Mesenteric fat pad (tissue), 1 donor: ENCODE measurements at places on chromosomes 6 and 20. TPM values are rescaled to one million over a fixed set of nuclear protein-coding genes. Genes with fewer than 3 reads are reported as not detected.

DNA sequence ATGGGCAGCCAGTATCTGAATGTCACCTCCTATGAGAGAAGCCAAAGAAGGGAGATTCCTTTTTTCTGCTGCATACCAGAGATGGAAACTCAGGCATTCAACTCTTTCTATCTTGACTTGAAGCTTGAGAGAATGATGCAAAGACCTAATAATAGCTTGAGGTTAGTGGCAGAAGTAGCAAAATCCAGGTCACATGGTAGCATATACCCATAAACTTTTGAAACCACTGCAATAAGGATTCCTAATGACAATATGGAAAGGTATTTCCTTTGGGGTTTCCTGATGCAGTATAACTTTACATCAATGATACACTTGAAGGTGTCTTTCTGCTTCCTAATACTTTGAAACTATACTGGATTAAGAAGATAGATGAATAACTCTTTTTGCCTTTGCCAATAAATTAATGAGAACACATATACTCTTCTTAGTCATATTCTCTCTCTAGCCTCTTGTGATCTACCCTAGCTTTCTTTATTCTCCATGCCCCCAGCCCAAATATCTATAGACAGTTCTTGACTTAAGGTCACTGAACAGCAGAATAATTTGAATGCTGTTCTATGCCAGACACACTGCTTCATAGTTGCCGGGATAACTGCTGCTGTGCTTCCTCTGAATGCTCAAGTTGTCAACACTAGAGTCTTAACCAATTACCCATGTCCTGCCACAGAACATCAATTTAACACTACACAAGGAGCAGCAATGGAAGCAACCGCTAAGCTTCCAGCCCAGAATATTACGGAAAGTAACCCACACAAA lies 155.5 kb upstream of the SIM1 start:
- no peak for DNase-seq

DNA sequence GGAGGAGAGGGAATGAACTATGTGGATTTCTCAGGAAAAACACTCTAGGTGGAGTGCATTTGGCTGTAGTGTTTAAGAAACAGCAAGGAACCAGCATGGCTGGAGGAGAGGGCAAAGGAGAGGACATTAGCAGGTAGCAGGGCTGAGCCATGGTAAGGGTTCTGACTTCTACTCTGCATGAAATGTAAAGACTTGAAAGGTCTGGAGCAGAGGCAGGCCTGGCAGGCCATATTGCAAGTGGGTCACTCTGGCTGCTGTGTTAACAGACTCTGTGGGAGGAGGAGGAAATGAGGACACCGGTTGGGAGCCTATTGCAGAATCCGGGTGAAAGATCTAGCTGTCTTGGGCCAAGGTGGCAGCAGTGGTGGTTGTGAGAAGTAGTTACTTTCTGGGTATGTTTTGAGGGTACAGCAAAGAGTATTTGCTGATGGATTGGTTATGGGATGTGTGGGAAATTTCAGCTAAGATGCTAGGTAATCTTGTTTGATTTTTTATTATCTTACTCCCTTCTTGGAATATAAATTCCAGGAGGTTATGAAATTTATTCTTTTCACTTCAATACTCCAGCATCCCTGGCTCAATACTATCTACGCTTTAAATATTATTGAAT lies 115.9 kb upstream of the BCLAF1 start:
- no peak for DNase-seq

- DNase-seq: no peak
Measured at GRCh38 chr6:79797912-79798311, 149.4 kb downstream of the ELOVL4 start.

GRCh38 chr20:43564993-43565757 lies 6.3 kb downstream of the SGK2 start:
- no peak for DNase-seq

DNA sequence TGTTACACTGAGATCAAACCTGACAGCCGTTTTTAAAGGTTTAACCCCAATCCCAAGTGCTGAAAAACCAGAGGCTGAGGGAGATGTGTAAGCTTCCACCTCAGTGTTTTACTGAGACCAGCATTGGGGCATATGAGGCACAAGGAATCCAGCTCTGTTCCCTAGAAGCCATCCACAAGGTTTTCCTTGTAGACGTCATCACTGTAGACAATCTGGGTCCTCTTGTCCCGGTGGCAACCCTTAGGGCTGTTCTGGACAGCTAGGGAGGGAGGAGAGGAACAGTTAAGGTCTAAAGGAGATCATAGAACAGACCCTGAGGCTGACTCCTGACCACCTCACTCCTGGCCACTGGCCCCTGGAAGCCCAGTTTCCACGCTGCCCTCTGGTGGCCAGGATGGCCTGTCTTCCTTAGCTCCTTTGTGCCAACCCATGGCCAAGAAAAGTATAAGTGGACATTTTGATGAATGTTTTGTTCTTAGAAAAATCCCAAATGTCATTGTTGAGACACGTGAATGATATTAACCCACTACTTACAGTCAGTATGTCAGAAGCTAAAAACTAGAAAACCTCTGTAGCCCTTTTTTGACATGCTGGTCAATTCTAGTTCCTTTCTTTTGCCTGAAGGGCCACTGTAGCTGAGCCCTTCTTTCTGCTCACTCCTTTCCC lies 6.4 kb downstream of the CFB start:
- no peak for DNase-seq

DNA sequence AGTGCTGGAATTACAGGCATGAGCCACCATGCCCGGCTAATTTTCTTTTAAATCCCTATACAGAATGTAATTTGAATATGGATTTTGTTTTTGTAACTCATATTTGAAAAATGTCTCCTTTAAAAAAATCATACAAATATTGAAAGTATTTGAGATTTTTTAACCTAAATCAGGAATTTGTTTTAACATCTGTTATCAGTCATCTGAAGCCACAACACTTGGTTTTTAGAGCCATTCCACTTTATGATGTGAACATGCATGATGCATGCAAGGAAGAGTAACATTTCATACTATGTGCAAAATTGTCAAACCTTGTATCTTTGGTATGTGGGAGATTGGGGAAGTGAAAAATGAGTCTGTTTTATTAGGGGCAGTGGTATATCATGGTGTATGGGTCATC lies 124.5 kb upstream of the AHI1 start:
- no peak for DNase-seq

DNA sequence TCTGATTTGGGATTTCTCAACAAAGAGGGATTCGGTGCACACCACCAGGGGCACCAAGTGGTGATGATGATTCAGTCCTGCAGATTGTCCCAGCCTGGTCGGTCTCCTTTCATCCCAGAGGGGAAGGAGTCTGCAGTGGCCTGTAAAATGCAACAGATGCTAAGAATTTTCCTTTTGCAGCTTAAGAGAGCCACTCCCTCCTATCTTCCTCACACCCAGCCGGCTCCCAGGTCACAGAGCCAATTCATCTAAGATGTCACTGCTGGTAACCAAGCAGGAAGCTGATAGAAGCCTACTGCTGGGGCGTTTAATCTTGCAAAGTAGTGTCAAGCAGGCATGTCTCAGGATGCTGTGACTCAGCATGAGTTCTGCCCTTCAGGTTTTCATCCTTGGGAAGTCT lies 203.8 kb upstream of the LRFN2 start:
- no peak for DNase-seq

GRCh38 chr6:19413323-19413722 lies 423.8 kb upstream of the ID4 start:
- no peak for DNase-seq

DNA sequence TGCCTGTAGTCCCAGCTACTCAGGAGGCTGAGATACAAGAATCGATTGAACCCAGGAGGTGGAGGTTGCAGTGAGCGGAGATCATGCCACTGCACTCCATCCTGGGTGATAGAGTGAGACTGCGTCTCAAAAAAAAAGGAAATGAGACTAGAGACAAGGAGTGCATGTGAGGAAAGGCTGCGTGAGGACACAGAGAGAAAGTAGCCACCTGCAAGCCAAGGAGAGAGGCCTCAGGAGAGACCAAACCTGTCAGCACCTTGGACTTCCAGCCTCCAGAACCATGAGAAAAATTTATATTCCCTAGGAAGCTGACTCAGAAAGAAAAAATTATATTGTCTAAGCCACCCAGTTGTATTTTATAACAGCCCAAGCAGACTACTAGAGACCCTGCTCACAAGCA lies 7.4 kb upstream of the BEND3 start:
- DNase-seq: peak; percentile 28

GRCh38 chr20:63974402-63975200 lies 4.8 kb downstream of the SAMD10 start:
- no peak for DNase-seq

DNA sequence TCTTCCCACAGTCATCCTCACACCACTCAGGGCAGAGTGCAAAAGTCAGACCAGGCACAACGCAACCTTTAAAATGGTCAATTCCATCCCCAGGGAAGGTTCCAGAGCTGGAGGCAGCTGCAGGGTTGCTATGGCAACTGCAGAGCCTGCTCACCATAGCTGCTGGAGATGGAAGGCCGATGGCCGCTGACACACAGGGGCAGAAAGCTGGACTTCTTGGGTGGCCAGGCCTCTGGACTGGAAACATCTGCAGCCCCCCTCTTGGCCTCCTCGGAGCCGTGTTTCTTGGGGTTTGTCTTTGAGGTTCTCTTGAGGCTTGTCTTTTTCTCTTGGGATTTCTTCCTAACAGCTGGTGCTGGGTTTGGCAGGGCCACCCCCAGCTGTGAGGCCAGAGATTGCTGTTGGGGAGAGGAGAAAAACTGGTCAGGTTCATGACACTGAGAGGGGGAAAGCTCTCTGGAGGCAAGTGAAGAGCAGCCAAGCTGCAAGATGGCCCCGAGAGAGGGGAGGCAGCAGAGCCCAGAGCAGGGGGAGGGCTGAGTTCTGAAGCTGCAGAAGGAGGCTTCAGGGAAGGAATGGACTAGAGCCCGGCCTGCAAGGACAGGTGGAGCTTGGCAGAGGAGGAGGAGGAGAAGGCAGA lies 10.2 kb downstream of the BNIP5 start:
- DNase-seq: no peak

DNA sequence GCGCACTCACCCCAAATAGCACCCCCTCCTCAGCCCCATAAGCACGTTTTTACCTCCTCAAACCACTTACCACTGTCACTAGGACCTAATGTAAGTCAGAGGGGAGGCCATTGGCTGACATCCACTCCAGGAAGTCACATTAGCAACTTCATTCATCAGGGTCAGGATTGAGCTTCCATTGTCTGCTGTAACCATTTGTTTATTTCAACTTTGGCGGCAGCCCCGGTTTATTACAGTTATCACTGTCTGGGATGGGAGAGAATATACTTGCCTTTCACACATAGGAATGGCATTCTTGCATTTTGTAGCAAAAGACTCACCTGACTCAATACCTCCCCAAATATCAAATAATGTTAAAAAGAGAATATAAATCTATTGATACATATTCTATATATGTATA lies 38.3 kb downstream of the MAFB start:
- DNase-seq: no peak

- DNase-seq: no peak
Measured at GRCh38 chr6:36244641-36245280, 25.1 kb upstream of the PNPLA1 start.

GRCh38 chr6:14513496-14514393 lies 396.2 kb downstream of the CD83 start:
- no peak for DNase-seq

DNA sequence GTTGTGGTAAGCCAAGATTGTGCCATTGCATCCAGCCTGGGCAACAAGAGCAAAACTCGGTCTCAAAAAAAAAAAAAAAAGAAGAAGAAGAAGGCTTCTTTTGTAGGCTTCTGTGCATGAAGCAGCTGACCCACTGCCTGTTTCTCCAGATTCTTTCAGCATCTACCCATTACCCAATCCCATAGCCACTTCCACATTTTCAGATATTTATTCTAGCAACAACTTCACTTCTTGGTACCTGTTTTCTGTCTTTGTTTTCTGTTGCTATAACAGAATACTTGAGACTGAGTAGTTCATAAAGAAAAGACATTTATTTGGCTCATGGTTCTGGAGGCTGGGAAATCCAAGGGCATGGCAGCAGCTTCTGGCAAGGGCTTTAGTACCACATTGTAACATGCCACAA lies 95.3 kb upstream of the SGK1 start:
- DNase-seq: no peak

GRCh38 chr20:48638546-48638945 lies 189.3 kb downstream of the PREX1 start:
- no peak for DNase-seq

DNA sequence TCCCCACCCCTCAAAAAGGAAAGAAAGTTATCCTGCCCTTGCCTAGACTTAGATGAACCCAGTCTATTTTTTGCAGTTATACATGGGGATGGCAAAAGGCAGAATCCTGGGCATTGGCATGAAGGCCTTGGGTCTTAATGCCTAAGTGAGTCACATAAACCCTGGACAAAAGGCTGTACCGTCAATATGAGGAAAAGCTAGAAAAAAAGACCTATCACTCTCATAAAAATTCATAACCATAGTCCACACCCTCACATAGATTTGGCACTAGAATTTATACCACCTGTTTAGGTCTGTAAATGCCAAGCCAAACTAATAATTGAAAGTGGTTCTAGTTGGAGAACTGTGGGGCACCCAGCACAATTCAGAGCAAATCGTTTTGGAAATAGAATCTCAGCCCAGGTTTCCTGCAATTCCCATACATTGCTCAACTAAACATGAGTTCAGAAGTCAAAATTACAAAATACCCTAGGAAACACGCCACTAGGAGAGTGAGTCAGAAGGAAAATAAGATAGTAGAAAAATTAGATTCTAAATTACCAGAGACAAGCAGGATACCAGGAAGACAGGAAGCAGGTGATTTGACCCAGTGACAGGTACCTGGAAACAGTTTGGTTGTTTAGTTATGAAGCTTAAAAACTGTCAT lies 70.4 kb upstream of the FUCA2 start:
- DNase-seq: no peak

- no peak for DNase-seq
Measured at GRCh38 chr20:30594112-30594511, 663.4 kb upstream of the DEFB115 start.

RIPOR3 gene
- 19.7 TPM for total RNA-seq

FAM83D gene
- 0.71 TPM for total RNA-seq

UNC5CL gene
- total RNA-seq: 0.48 TPM

MUC22 gene
- not detected for total RNA-seq

CCN2 gene
- total RNA-seq: 99.8 TPM

BTN1A1 gene
- total RNA-seq: not detected

SEL1L2 gene
- total RNA-seq: not detected

DSN1 gene
- 6.4 TPM for total RNA-seq

RAB44 gene
- 0.35 TPM for total RNA-seq

SYNDIG1 gene
- 0.77 TPM for total RNA-seq

NHSL1 gene
- total RNA-seq: 11.9 TPM

MMP24 gene
- total RNA-seq: 0.35 TPM
